ENCODE measurements at places on chromosomes 1 and 21.

GRCh38 chr1:42128499-42128898, 24.7 kb upstream of the GUCA2B start:
- H3K36me3 ChIP-seq: no peaks in the 10 kb centered on the region
- no peak for DNase-seq
- no peak overlapping the region for H3K4me3 ChIP-seq
- H3K27me3 ChIP-seq: no peaks in the 10 kb centered on the region

DNA sequence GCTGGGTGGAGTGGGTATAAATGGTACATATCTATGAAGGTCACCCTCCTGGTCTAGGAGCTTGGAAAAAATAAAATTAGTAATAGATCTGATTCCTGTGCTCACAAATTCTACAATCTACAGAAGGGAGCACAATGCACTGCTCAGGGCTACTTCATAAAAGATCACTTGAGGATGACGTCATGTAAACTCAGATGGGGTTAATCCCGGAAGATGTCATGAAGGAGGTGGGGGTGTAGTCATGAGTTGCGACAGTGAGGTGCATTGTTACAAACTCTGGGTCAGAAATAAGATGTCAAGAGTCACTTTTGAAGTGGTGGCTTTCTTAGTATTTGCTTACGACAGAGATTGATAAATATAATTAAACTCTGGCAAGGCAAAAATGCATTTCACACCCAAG, 68.2 kb downstream of the LHX9 start:
- H3K4me1 ChIP-seq: no peaks in the 10 kb centered on the region
- no peaks in the 10 kb centered on the region for H3K27me3 ChIP-seq

GRCh38 chr1:156592910-156593660, 1.5 kb downstream of the NAXE start:
- no peak for DNase-seq
- H3K4me1 ChIP-seq: peaks cover 8% of the 10 kb centered on the region
- H3K27me3 ChIP-seq: no peaks in the 10 kb centered on the region
- peak overlapping the region; percentile 95 for H3K4me3 ChIP-seq

DNA sequence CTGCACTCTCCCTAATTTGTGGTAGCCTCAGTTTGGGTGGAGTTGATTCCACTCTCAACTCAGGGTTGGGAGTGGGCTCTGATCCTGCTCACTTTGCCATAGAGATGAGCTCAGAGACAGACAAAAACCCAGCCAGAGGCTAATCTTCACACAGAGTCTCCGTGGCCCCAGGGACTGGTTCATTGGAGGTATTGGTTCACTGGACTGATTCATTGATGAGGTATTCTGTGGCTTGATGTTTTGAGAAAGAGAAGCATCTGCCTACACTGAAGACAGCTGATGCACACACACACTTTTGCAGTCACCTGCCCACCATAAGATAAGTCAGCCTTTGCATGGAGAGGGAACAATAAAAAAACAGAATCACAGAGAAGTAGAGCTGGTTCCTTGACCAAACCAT, 183.8 kb downstream of the AJAP1 start:
- H3K4me3 ChIP-seq: no peak overlapping the region
- DNase-seq: no peak
- no peaks in the 10 kb centered on the region for H3K27me3 ChIP-seq
- H3K4me1 ChIP-seq: no peaks in the 10 kb centered on the region
- H3K36me3 ChIP-seq: no peaks in the 10 kb centered on the region

GRCh38 chr1:67791686-67792085, 41.6 kb downstream of the GNG12 start:
- no peaks in the 10 kb centered on the region for H3K27me3 ChIP-seq
- DNase-seq: no peak
- peaks cover 31% of the 10 kb centered on the region for H3K4me1 ChIP-seq
- no peak overlapping the region for H3K4me3 ChIP-seq

DNA sequence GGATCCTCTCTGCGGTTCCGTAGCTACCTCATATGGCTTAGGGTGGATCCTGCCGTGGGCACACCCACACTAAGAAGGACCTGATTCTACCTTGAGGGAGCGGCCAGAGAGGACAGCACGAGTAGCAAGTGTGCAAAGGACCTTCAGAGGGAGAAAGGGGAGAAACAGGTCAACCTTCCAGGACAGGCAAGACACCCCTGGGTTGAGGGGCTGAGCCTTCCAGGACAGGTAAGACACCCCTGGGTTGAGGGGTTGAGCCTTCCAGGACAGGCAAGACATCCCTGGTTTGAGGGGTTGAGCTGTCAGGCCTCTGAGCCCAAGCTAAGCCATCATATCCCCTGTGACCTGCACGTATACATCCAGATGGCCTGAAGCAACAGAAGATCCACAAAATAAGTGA, 23.1 kb upstream of the PDPN start:
- H3K4me1 ChIP-seq: no peaks in the 10 kb centered on the region
- H3K4me3 ChIP-seq: no peak overlapping the region
- no peak for DNase-seq

- H3K27me3 ChIP-seq: peaks cover 49% of the 10 kb centered on the region
- H3K4me3 ChIP-seq: no peak overlapping the region
- peak; percentile 76 for DNase-seq
- H3K4me1 ChIP-seq: peaks cover 8% of the 10 kb centered on the region
- no peak overlapping the region for H3K27ac ChIP-seq
These were observed 5.7 kb downstream of the SLC6A17 start for GRCh38 chr1:110155878-110156522.

- peak; percentile 87 for DNase-seq
- H3K4me1 ChIP-seq: peaks cover 4% of the 10 kb centered on the region
- no peak overlapping the region for H3K27ac ChIP-seq
- no peaks in the 10 kb centered on the region for H3K36me3 ChIP-seq
These were observed 4.1 kb upstream of the TFAP2E start for GRCh38 chr1:35568975-35569395.

- H3K4me1 ChIP-seq: no peaks in the 10 kb centered on the region
- H3K27me3 ChIP-seq: no peaks in the 10 kb centered on the region
- no peak for DNase-seq
- no peak overlapping the region for H3K4me3 ChIP-seq
- no peak overlapping the region for H3K27ac ChIP-seq
These were observed 12.2 kb upstream of the PRXL2B start for GRCh38 chr1:2574350-2574749.

DNA sequence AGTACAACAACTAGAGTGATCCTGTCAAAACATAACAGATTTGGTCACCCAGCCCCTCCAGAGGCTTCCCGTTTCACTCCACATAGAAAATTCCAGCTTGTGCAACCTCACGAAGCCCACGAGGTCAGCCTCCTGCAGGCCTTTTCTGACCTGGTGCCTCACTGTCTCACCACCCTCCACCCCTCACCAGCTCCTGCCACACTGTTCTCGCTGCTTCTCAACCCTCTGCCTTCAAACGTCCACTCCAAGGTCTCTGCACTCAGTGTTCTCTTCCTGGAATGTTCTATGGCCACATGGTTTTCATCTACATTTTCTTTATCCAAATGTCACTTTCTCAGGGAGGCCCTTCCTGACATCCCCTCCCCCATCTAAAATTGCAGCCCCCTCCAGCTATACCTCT, 178.9 kb downstream of the DHRS3 start:
- no peak overlapping the region for H3K27ac ChIP-seq
- no peak for DNase-seq
- H3K36me3 ChIP-seq: no peaks in the 10 kb centered on the region
- H3K4me3 ChIP-seq: no peak overlapping the region

DNA sequence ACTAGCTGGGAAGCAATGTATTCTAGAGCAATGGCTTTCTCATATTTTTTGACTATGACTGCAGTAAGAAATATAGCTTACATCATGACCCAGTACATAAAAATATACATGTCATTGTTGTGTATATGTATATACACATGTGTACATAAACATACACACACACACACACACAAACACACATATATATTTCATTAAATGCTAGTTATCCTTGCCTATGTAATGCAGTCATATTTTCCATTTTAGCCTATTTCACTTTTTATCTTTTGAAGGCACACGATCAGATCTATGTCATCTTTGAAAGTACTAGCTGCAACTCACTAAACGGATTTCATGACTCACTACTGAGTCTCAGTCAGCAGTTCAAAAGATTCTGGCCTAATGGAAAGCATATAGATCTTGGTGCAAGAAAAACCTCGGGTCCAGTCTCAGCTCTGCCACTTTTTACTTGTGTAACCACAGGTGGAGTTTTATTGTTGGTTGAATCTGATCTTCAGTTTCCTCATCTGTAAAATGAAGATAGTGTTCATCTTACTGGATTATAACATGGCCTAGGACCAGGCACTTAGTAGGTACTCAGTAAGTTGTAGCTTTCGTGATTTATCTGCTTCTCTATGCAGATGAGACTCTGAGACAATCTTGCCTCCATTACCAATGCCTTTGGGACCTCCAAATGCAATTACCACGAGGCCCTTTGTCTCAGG, 325.6 kb downstream of the RRAGC start:
- H3K36me3 ChIP-seq: no peaks in the 10 kb centered on the region
- no peak overlapping the region for H3K27ac ChIP-seq
- H3K4me1 ChIP-seq: no peaks in the 10 kb centered on the region
- DNase-seq: no peak
- H3K27me3 ChIP-seq: no peaks in the 10 kb centered on the region

- H3K27me3 ChIP-seq: no peaks in the 10 kb centered on the region
- H3K27ac ChIP-seq: no peak overlapping the region
- H3K4me1 ChIP-seq: no peaks in the 10 kb centered on the region
These were observed 87.9 kb upstream of the SERTAD4 start for GRCh38 chr1:210144736-210145135.

DNA sequence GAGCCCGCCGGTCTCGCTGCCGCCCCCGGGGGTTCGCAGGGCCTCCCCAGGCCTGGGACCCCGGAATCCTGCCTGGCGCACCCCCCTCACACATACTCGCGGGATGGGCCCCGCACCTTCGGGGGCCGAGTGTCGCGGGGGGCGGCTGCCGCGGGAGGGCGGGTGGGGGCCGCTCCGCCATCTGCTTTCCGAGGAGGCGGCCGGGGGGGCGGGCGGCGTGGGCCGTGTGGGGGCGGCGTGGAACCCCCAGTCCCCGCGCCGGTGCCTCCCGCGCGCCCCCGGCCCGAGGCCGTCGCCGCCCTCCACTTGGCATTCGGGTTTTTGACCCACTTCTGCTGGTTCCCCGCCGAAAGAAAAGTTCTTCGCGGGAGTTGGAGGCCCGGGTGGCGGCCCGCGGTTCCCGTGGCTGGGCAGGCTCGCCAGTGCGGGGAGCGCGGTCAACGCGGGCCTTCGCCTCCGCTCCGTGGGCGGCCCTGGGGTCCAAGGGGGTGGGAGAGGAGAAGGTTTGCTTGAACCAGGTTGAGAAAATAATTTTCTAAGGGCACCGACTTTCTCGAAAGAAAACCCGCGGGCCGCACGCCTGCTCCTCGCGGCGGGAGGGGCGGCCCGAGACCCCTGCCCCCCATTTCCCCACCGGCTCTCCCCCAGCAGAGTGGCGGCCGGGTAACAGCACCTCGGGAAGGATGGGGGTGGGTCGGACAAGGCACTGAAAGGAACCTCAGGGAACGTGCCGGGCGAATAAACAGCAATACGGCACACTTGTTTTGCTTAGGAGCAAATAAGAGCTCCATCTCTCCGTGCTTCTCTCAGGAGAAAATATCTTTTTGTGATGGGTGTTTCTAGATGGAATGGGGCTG, 1.6 kb downstream of the PHF13 start:
- DNase-seq: peak; percentile 55
- H3K4me3 ChIP-seq: peak overlapping the region; percentile 96
- peak overlapping the region; percentile 59 for H3K27ac ChIP-seq
- H3K4me1 ChIP-seq: peaks cover 11% of the 10 kb centered on the region
- peaks cover 14% of the 10 kb centered on the region for H3K27me3 ChIP-seq

- no peaks in the 10 kb centered on the region for H3K27me3 ChIP-seq
- no peak overlapping the region for H3K4me3 ChIP-seq
- H3K27ac ChIP-seq: no peak overlapping the region
- H3K4me1 ChIP-seq: peaks cover 50% of the 10 kb centered on the region
- no peak for DNase-seq
These were observed 482.0 kb downstream of the DISC1 start for GRCh38 chr1:232108598-232108997.

DNA sequence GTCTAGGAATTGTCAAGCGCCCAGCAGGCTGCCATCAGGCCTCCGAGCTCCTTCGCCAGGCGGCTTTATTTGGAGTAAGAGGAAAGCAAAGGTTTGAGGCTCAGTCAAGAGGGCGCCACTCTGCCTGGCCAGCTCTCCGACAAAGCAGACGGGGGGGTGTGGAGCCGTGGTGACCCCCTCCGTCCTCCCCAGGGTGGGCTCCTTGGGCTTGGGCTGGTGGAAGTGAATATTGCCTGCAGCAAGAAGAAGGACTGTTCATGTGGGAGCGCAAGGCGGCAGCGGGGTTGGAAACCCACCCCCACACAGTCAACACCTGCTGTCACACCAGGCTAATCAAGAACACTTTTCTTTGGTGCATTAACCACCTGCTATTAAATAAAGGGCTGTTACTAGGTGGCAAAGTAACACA, 14.6 kb downstream of the EPHX1 start:
- peaks cover 19% of the 10 kb centered on the region for H3K4me1 ChIP-seq
- DNase-seq: peak; percentile 46
- H3K36me3 ChIP-seq: no peaks in the 10 kb centered on the region
- H3K27ac ChIP-seq: peak overlapping the region; percentile 30

GRCh38 chr1:171890131-171890530, 48.8 kb downstream of the DNM3 start:
- no peaks in the 10 kb centered on the region for H3K36me3 ChIP-seq
- no peaks in the 10 kb centered on the region for H3K27me3 ChIP-seq
- no peak overlapping the region for H3K27ac ChIP-seq
- no peaks in the 10 kb centered on the region for H3K4me1 ChIP-seq

- DNase-seq: no peak
- no peaks in the 10 kb centered on the region for H3K4me1 ChIP-seq
- H3K27me3 ChIP-seq: no peaks in the 10 kb centered on the region
- H3K36me3 ChIP-seq: no peaks in the 10 kb centered on the region
- no peak overlapping the region for H3K4me3 ChIP-seq
These were observed 561.1 kb upstream of the ZRANB2 start for GRCh38 chr1:71641903-71642302.

GRCh38 chr1:50447961-50448360, 24.7 kb upstream of the DMRTA2 start:
- H3K27ac ChIP-seq: no peak overlapping the region
- H3K4me3 ChIP-seq: no peak overlapping the region
- no peaks in the 10 kb centered on the region for H3K4me1 ChIP-seq
- no peaks in the 10 kb centered on the region for H3K36me3 ChIP-seq
- DNase-seq: no peak

- H3K27me3 ChIP-seq: peaks cover 53% of the 10 kb centered on the region
- peaks cover 4% of the 10 kb centered on the region for H3K4me1 ChIP-seq
- DNase-seq: no peak
- no peak overlapping the region for H3K4me3 ChIP-seq
- H3K36me3 ChIP-seq: no peaks in the 10 kb centered on the region
These were observed 1.9 kb downstream of the KCNQ4 start for GRCh38 chr1:40785446-40785845.

DNA sequence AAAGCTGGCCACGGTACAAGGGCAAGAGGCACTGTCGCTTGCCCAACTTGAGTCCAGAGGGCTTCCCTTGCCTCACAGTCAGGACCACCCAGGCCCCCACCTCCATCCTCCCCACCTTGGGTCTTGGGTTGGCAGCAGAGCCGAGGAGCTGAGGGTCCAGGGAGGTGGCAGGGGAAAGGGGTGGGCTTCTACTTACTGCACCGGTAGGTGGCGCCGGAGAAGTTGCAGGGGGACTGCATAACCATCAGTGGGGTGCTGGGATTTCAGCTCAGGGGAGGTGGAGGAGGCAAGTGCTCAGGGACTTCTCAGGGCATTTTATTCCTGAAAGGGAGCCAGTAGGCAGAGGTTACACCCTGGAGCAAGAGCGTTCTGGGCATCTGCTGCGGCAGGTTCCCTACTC, 44.0 kb downstream of the TRIM62 start:
- H3K36me3 ChIP-seq: no peaks in the 10 kb centered on the region
- no peaks in the 10 kb centered on the region for H3K27me3 ChIP-seq
- peak; percentile 91 for DNase-seq
- peaks cover 48% of the 10 kb centered on the region for H3K4me1 ChIP-seq

GRCh38 chr1:39394598-39394997, 96.8 kb upstream of the BMP8A start:
- H3K4me1 ChIP-seq: peaks cover 50% of the 10 kb centered on the region
- peaks cover 7% of the 10 kb centered on the region for H3K36me3 ChIP-seq
